Hypothalamus (tissue), 51 donors: ENCODE measurements at places on chromosomes 6 and 20.

- DNase-seq = no peak
Measured at GRCh38 chr20:461254-462198, 807 bp downstream of the TBC1D20 start.

- DNase-seq = no peak
Measured at GRCh38 chr6:116405138-116405537, 34.4 kb downstream of the DSE start.

DNA sequence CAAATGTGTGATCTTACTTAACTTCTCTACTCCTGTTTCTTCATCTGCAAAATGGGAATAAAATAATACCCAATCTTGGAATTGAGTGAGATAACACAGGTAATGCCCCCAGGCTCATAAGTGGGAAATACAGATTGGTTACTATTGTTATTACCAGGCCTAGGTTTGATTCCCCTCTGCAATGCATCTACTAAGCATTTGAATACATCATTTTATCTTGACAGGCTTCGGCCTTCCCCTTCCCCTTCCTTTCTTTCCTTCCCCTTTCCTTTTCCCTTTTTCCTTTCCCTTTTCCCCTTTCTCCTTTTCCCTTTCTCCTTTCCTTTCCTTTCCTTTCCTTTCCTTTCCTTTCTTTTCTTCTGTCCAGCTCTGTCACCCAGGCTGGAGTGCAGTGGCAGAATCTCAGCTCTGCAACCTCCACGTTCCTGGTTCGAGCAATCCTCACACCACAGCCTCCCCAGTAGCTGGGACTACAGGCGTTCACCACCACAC lies 7.3 kb upstream of the HNF4A start:
- no peak for DNase-seq

GRCh38 chr6:16318538-16318937 lies 80.2 kb downstream of the GMPR start:
- no peak for DNase-seq

DNA sequence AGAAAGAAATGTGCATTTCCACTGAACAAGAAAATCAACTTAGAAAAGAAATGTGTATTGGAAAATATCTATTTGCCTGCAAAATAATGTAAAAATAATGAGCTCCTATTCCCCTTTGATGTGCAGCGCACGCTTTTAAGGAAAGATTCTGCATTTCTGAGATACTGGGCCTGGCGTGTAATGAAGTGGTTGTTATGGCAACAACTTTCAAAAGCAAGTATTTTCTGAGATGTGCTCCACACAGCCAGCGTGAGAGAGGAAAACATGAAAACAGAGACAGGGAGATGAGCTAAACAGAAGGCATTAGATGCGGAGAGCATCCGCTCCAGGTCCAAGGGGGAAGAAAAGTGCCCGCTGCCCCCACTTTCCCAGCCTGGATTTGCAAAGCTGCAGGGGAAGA lies 39.1 kb upstream of the GTSF1L start:
- no peak for DNase-seq

DNA sequence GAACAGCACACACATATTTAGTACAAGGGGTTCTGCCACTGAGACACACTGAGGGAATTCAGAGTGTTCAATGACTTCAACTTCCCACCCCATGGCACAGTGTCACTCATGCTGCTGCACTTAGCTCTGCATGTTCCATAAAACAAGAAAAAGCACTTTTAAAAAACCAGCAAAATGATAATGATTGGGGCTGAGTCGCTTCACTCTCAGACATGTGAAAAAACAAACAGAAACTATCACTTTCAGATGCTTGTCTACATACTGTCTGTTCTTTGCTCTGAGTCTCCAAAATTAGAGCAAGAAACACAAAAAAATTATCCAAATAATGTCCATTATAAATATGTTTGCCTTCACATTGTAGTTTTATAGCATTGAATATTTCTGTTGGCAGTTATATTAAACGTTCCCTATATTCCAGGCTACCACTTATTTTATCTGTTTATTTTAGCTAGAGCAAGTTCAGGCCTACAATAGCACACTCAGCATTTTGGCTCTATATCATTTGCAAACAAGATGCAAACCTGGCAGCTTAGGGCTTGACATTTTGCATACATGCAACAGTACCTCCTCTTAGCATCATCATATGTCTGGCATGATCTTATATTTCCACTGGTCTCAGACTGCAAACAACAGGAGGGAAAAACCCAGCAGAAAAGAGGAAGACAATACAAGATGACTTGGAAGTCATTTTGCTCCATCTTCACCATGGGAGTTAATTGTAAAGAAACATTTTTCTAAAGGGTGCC lies 398.8 kb downstream of the HACE1 start:
- DNase-seq = no peak

DNA sequence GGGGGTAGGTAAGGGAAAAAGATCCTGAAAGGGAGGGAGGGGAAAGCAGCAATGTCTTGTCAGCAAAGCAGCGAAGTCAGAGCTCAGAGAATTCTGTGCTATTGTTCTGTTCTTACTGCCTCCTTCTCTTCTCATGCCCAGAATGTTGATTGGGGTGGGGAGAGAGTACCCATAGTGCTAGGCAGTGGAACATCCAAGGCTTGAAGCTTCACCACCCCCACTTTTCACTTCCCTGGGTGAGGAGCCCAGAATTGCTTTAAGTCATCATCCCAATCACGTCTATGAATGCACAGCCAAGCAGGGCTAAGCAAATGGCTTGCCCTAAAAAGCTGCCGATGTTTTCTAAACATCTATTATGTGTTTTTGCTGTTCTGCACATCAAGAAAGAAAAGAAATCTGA lies 16.5 kb downstream of the REPS1 start:
- peak; percentile 9 for DNase-seq

- peak; percentile 17 for DNase-seq
Measured at GRCh38 chr6:112562301-112563231, 215.4 kb downstream of the RFPL4B start.

- DNase-seq = no peak
Measured at GRCh38 chr6:121760745-121761144, 325.3 kb downstream of the GJA1 start.

GRCh38 chr6:134413241-134413643 lies 95.3 kb upstream of the SGK1 start:
- DNase-seq = no peak

DNA sequence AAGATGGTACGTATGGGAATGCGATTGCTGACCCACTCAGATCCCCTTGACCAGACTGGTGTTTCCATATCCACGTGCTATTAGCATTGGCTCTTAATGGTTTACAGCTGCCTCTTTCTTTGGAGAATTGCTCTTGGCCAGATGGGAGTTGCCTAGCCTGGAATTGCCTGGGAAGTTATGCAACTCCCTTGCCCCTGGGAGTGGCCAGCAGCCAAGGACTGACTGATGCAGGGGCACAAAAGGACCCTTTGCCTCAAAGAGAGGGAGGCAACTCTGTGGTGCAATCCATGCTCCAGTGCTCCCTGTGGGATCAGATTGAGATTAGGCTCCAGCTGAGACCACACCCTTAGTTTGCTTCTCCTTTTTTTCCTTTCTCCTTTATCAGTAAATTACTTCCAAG lies 203.5 kb upstream of the JAG1 start:
- DNase-seq = no peak

- DNase-seq = no peak
Measured at GRCh38 chr20:48684501-48685041, 143.2 kb downstream of the PREX1 start.

- DNase-seq = no peak
Measured at GRCh38 chr6:88605271-88605670, 358.1 kb downstream of the RNGTT start.

- DNase-seq = no peak
Measured at GRCh38 chr6:106511288-106512047, 117.8 kb downstream of the RTN4IP1 start.

DNA sequence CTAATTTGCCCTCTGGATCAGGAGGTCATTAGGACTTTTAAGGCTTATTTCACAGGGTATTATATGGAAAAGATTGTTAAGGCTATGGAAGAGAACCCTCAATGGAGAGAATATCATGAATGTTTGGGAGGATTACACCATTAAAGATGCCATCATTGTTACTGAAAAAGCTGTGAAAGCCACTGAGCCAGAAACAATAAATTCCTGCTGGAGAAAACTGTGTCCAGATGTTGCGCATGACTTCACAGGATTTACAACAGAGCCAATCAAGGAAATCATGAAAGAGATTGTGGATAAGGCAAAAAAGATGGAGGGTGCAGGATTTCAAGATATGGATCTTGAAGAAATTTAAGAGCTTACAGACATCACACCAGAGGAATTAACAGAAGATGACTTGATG lies 798.3 kb upstream of the SLC35B3 start:
- DNase-seq = no peak

GRCh38 chr6:87297119-87297518 lies 25.3 kb upstream of the SMIM8 start:
- DNase-seq = no peak

GRCh38 chr6:40441150-40441549 lies 146.0 kb downstream of the LRFN2 start:
- peak; percentile 55 for DNase-seq

DNA sequence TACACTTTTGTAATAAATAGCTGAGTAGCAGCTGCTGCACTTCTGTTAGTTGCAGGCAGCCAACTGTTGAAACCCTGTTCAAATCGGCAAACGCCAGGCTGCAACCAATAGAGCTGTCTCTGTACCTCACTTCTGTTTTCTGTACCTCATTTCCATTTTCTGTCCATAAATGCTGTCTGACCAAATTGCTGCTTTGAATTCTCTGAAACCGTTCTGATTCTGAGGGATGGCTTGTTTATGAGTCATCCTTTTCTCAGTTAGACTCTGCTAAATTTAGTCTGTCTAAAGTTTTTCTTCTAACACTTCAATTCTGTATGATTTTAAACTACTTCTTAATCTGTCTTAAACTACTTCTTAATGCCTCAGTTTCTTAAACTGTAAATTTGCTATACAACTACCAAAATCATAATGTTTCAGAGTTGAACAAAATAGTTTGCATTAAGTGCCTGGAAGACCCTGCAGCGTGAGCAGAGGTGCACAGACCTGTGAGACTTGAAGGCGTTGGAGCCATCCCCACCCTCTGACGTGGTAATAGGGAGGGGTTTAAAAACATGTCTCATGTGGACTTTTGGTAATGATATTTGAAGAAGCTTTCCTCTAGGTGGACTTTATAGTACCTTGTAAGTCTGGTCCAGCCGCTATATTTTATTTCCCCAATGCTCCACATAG lies 9.6 kb downstream of the BTNL2 start:
- DNase-seq = no peak

- DNase-seq = no peak
Measured at GRCh38 chr20:44856442-44856841, 29.1 kb upstream of the YWHAB start.

DNA sequence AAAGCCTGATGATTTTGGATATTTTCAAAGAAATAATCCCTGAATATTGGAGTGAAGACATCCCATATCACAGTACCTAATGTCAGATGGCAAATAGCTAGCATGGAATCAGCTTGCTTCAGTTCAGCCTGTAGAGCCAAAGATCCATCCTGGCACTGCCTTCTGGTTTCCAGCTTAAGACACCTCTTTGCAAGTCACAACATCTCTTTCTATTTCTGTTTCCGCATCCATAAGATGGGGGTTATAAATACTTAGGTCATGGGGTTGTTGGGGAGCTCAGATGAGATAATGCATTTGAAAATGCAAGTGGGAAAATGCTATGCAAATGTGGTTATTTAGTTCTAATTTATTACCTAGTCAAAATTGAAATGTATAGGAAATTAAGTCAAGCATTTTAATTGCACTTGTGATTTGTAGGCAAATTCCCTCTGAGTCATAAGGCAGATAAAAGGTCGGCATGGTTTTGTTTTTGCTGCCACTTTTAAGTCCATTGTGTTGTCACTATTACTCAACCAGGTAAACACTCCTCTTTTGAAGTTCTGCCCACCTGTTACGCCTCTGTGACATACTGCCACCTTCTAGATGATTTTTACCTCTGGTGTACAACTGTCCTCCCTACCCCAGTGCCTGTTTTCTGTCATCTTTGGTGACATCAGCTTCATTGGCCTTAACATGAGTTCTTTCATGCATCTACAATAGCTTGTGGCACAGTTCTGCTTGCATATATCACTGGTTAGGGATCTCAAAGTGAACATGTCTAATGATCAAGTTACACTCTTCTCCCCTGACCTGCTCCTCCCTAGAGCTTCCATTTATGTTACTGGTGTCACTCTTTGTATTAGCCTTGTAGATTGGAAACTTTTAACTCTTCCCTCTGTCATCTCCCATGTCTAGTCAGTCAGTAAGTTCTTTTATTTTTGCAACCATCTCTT lies 96.6 kb downstream of the CDKAL1 start:
- DNase-seq = no peak

- DNase-seq = no peak
Measured at GRCh38 chr6:158765499-158766068, 53.6 kb downstream of the EZR start.

GRCh38 chr6:34877869-34878485 lies 9.9 kb downstream of the TAF11 start:
- DNase-seq = no peak

DNA sequence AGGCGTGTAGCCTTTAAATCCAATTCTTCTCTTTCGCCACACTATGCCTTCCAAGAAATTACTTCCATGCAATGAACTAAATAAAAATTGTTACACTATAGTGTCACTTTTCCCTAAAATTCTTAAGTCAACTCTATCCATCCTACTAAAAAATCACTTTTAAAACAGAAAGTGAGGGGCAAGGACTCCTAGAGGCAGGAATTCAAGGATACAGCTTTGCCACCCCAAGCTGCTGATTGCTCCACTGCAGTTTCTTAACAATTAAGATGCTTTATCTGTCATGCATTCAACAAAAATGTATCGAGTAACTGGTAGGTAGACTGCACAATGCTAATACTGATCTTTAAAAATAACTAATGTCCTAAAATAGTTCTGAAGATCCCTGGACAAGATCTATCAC lies 4.3 kb downstream of the MCM9 start:
- DNase-seq = no peak

GRCh38 chr20:11216451-11217314 lies 542.9 kb upstream of the JAG1 start:
- DNase-seq = no peak

GRCh38 chr6:82183642-82184282 lies 63.8 kb downstream of the IBTK start:
- DNase-seq = no peak

- no peak for DNase-seq
Measured at GRCh38 chr20:10594296-10594868, 79.4 kb downstream of the JAG1 start.

DNA sequence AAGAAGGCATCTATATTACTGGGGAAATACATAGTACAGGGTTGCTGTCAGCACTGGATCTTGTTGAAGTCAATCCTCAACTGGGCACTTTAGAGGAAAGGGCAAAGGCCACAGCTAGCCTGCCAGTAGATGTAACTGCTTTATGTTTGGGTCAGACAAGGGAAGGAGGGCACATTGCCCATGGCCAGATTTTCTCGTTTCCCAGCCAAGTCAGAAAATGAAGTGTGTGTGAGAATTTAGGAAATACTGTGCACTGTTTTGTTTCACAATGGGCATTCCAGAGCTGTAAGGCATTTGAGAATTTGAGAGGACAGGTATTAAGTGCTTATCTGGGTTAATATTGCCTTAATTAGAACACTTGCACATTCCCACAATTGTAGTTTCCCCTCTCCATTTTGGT lies 183.9 kb upstream of the MCHR2 start:
- DNase-seq = no peak

GRCh38 chr6:23181356-23182110 lies 612.2 kb downstream of the HDGFL1 start:
- no peak for DNase-seq
